Stimulated activated CD4-positive, alpha-beta T cell treated with anti-CD3 and anti-CD28 coated beads, Interleukin-1b, Interleukin-23, amount 100 ng/mL, for 1 hour (primary cell): ENCODE measurements at places on chromosomes 5 and 9.

GRCh38 chr9:132879457-132880323 lies 992 bp downstream of the SPACA9 start:
- DNase-seq: no peak

DNA sequence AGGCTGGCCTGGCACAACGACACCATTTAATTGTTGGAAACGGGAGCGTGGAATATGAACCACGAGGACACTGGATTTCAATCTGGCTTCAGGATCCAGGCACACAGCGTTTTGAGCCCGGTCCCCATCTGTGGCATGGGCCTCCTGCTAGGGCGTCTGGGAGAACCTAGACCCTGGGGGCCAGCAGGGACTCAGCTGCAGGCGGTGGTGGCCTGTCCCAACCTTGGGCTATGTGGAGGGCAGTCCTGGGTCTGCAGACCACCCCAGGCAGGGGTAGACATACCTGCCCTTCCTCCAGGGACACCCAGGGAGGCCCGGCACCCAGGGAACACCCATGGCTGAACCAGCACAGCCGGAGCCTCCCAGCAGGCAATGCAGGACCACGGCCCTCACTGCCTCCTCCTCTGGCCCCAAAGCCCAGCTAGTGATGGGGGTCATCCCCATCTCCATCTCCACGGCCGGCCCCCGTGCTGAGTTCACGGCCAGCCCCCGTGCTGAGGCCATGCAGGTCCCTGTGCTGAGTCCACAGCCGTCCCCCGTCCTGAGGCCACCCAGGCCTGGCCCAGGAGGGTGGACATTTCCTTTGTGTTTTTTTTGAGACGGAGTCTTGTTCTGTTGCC lies 18.5 kb upstream of the UBAC1 start:
- DNase-seq: no peak

- no peak for DNase-seq
These were observed 117.9 kb upstream of the CDH18 start for GRCh38 chr5:20105915-20106314.

DNA sequence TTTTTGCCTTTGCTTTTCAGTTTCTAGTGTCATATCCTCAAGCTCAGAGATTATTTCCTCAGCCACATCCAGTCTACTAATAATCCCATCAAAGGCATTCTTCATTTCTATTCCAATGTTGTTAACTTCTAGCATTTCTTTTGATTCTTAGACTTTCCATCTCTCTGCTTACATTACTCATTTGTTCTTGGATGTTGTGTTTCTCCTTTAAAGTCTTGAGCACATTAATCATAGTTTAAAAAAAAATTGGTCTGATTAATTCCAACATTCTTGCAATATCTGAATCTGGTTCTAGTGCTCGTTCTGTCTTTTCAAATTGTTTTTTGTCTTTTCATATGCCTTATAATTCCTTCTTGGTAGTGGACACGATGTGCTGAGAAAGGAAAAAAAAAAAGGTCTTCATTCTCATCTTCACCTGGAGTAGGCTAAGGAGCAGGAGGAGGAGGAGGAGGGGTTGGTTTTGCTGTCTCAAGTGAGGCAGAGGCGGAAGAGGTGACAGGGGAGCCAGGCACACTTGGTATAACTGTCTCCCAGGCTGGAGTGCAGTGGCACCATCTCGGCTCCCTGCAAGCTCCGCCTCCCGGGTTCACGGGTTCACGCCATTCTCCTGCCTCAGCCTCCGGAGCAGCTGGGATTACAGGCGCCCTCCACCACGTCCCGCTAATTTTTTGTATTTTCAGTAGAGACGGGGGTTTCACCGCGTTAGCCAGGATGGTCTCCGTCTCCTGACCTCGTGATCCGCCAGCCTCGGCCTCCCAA lies 16.3 kb downstream of the PRXL2C start:
- DNase-seq: no peak

DNA sequence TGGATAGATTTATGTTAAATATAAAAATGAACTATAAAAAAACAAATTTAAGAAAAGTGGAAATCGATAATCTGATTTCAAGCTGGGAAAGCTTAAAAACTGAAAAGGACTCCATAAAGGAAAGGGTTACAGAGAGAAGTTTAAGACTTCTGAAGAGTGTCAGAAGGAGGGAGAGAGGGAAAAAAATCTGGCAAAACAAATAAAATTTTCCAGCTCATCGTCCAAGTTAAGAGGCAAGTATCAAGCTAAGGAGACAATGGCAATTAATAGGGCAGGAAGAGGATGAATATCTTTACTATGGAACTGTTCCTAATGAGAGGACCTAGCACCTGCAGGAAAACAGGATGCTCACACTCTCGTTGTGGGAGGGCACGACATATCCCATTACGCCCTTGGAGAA lies 20.5 kb upstream of the HEXB start:
- DNase-seq: no peak

DNA sequence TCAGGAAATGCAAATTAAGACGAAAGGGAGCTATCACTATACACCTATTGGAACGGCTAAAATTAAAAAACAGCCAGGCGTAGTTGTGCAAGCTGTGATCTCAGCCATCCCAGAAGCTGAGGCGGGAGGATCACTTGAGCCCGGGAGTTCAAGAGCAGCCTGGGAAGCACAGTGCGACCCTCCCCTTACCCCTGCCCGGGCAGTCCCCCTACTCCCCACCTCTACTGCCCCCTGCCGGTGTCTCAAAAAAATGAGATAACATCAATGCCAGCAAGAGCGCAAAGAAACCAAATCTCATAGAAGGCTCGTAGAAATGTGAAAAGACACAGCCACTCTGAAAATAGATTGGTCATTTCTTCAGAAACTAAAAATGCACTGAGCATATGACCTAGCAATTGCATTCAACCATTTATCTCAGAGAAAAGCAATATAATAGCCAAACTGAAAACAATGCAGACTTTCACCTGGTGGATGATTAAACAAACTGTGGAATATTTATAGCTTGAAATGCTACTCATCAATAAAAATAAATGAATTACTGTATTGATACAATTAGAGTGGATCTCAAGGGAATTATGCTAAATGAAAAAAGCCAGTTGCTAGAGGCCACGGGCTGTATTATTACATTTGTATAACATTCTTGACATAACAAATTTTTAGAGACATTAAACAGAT lies 20.6 kb downstream of the OR2V2 start:
- DNase-seq: no peak

- DNase-seq: no peak
These were observed 117.5 kb upstream of the CDH6 start for GRCh38 chr5:31075981-31076380.

GRCh38 chr9:116237456-116237855 lies 83.9 kb downstream of the PAPPA start:
- no peak for DNase-seq

GRCh38 chr9:137295849-137296669 lies 6.0 kb downstream of the NRARP start:
- DNase-seq: no peak

- no peak for DNase-seq
These were observed 107.4 kb downstream of the LMNB1 start for GRCh38 chr5:126884269-126884819.

GRCh38 chr5:135930029-135930948 lies 24.5 kb downstream of the LECT2 start:
- no peak for DNase-seq

GRCh38 chr5:58149746-58150145 lies 310.1 kb downstream of the PLK2 start:
- no peak for DNase-seq

DNA sequence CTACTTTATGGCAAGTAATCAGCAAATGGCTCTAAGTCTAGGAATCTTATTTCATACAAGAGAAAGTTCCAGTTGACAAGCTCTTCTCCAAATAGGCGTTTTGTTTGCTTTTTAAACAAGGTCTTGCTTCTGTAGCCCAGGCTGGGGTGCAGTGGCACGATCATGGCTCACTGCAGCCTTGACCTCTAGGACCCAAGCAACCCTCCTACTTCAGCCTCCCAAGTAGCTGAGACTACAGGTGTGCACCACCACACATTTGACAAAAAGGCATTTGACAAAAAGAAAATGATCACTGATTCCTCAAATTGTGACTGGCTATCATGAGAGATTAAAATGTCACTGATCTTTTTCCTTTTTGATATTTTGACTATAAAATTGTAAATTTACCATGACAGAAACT lies 31.8 kb downstream of the NR6A1 start:
- DNase-seq: no peak

- no peak for DNase-seq
These were observed 65.5 kb upstream of the BARHL1 start for GRCh38 chr9:132516911-132517310.

DNA sequence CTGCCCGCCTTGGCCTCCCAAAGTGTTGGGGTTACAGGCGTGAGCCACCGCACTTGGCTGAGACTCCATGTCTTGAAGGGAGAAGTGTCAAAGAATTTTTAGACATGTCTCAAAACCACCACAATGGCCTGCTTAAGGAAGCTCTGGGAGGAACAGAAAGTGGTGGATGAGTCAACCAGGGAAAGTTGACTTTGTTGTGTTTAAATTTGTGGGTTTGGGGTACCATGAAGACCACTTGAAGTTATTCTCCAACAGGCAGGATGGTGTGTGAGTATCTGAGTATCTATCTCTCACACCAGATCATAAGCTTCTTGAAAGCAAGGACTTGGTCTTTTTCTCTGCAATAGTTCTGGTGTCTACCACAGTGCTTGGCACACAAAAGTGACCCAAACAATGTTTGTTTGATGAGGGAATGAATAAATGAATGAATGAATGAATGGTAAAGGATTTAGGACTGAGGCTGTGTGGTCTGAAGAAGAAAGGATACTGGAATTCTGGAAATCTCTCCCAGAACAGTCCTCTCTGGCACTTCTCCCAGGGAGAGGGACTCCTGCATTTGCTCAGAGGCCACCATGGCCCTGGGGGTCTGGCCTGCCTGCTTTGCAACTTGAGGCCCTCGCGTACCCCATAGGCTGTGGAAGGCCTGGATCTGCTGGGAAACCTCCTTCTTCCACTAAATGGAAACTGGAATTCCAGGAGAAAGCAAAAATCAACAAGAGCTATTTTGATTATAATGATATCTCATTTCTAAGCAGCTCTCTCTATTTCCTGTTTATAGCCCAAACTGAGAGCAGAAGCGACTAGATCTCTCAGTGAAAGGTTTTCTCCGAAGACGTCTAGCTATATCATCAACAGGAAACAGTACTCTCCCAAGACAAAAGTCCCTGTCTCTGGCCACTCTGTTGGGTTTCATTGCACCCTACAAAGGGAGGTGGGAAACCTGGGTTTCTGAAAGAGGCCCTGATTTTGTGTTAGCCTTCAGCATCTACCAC lies 187.9 kb downstream of the PALM2AKAP2 start:
- no peak for DNase-seq

- no peak for DNase-seq
These were observed 139.7 kb downstream of the LRRC70 start for GRCh38 chr5:62718324-62718723.

- no peak for DNase-seq
These were observed 121.0 kb downstream of the PDZD2 start for GRCh38 chr5:31759925-31760324.

DNA sequence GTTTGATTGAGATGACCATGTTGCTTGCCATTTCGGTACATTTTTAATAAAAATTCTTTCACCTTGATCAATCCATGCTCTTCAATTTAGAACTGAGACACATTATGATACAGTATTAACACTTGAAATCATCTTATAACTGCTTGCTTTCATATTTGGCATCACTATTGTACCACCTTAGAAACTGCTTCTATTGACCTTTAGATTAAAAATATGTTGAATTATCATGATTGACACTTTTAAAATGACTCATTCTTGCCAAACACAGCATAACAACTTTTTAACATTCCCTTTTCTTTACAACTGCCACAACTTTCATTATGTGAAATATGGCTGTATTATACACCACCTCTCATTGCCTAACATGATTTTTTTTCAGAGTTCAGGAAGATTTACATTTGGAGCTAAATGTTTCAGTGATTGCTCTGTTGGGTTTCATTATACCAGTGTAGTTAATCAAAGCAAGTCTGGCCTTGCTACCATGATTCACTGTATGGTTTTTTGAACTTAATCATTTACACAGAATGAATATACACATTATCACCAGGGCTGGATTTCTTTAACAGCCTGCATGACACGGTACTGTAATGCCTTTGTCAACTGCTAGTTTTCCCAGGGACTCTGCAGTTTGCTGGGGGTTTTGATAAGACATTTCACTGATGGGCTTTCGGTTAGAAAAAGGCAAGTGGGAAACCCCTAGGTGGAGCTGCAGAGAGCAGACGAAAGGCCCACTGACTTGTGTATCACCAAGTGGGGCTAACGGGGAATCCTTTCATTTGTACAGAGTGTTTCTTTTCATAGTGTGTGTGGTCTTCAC lies 93.6 kb upstream of the TLE4 start:
- no peak for DNase-seq

- DNase-seq: no peak
These were observed 5.0 kb downstream of the STC2 start for GRCh38 chr5:173323106-173323798.

DNA sequence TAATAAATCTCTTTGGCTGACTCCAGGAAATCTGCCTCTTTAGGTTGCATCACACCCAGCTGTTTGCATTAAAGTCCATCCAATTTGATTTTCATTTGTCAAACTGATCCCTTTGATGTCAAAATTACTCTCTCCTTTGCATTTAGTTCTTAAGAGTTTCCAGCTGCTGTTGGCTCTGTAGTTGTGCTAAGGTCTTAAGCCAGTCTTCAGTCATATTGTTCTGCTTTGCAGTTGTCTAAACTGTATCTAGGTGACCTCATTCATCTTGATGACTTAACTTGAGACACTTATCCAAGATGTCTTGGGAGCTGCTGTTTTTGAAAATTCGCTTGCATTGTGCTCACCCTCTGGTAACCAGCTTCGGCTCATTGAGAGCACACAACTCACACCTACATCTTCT lies 386.9 kb upstream of the TLE4 start:
- no peak for DNase-seq

DNA sequence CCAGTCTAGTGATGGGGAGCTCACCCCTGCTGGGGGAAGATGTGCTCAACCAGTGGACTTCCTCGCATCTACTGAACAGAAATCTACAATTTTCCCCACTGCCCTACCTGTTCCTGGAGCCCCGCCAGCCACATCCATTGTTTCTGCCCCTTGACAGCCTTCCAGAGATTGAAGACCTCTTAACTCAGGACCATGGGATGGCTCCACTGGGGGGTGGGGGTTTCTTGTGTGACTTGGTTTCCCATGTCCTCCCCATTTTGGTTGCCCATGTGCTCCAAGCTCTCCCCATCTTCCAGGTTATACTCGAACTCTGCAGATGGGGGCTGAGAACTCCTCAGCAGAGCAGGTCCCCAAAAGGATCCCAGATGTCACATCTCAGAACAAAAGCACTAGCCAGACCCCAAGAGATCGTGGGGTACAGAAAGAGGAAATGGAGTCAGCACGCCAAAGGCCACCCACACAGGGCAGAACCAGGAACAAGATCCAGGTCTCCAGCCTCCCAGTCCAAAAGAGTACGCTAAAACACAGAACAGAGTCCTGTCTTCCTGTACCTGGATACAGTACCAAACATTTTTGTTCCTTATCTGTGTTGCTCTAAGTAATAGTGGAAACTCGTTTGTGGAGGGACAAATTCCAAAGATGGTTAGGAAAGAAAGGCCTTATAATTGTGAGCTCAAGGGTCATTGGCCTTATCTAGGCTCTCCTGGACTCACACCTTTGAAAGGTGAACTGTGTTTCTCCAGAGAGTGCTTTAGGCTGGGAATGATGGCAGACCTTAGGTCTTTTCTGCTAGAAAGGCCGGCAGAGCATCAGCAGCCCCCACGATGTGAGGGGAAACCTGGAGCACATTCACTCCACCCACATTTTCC lies 15.8 kb downstream of the CORO2A start:
- DNase-seq: no peak
